Activated CD4-positive, alpha-beta T cell treated with anti-CD3 and anti-CD28 coated beads, Interleukin-2, amount 10 ng/mL, durations not matched to agents 7 days and 5 days (primary cell): ENCODE measurements at places on chromosomes 2 and 18. TPM values are rescaled to one million over a fixed set of nuclear protein-coding genes. Genes with fewer than 3 reads are reported as not detected.

Gene XDH
- 0.17 TPM for total RNA-seq

Gene SPIRE1
- total RNA-seq, result 1.3 TPM

DNA sequence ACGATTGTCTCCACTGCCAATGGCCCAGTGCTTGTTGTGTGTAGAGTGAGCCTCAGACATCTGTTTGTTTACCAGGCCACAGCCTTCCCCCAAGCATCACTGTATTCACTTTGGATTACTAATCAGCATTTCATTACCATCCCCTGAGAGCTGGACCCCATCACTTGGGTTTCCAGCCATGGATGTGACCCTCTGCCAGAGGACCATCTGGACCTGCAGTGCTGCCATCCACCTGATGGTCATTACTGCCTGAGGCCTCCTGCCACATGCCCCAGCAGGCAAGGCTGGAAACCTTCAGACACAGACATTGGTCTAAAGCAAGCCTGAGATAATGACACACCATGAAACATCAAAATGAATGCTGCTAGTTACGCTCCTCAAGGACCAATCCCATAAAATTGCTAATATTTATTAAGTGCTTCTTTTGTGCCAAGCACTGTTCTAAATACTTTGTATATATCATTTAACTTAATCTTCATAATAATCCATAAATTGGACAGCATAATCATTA is 2096.3 kb upstream of the CELF4 start:
- H3K4me3 ChIP-seq, result no peak overlapping the region
- H3K4me1 ChIP-seq, result no peaks in the 10 kb centered on the region
- H3K27ac ChIP-seq, result no peak overlapping the region
- H3K36me3 ChIP-seq, result no peaks in the 10 kb centered on the region
- no peak for DNase-seq

GRCh38 chr2:11839916-11840315 is 93.5 kb downstream of the LPIN1 start:
- DNase-seq, result no peak
- H3K4me3 ChIP-seq, result no peak overlapping the region
- H3K36me3 ChIP-seq, result no peaks in the 10 kb centered on the region
- no peaks in the 10 kb centered on the region for H3K4me1 ChIP-seq
- no peak overlapping the region for H3K27ac ChIP-seq

- no peaks in the 10 kb centered on the region for H3K36me3 ChIP-seq
- H3K4me1 ChIP-seq, result no peaks in the 10 kb centered on the region
- no peak overlapping the region for H3K4me3 ChIP-seq
- DNase-seq, result peak; percentile 33
- H3K27ac ChIP-seq, result no peak overlapping the region
- H3K27me3 ChIP-seq, result no peaks in the 10 kb centered on the region
Measured at GRCh38 chr2:79219383-79219988, 59.9 kb upstream of the REG3A start.

- H3K4me3 ChIP-seq, result no peak overlapping the region
- no peak overlapping the region for H3K27ac ChIP-seq
- no peaks in the 10 kb centered on the region for H3K4me1 ChIP-seq
- no peaks in the 10 kb centered on the region for H3K36me3 ChIP-seq
- H3K27me3 ChIP-seq, result peaks cover 37% of the 10 kb centered on the region
Measured at GRCh38 chr2:95734976-95735890, 143.4 kb downstream of the TRIM43 start.

DNA sequence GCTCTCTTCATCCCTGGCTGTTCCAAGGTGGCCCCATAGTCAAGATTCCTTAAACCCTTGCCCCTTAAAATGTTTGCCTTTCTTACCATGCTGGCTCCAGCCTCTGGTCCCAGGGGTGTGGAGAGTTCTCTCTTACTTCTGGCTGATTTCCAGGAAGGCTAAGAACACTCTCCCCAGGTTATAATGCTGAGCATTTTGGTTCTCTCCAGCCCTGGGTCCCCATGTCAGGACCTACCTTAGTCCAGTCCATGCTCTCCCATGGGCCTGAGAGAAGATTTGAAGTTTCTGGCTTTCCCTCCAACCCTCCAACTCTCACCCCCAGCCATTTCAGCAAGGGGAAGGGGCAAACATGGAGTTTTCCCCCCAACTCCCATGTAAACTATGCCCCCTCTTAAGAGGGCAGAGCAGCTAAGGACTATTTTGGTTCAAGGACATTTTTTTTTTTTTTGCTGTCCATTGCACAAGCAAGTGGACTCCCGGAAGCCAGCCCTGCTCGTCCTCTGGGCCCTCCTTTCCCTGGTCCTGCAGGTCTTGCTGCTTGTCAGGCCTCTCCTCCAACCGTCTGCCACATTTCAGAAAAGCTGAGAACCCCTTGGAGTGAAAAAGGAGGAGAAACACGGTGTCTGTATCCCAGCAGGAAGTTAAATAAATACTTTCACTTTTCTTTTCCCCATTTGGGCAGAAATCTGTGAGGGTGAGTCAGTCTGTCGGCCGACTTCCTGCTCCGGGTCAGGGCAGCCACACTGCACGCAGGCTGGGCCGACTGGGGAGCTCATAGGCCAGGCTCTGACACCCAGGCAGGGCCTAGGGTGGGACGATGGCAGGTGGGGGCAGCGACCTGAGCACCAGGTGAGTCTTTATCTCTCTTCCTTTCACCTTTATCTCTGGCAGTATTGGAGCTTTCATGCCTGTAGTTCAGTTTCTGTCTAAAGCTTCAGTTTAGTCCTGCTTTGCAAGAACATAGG is at the start of gene SP140L:
Gene SP140L, plus strand, starts transcription at position 741 of the 965 bp plus-strand sequence. Its CDS starts 77 bp downstream, at position 818.
- H3K36me3 ChIP-seq, result peaks cover 75% of the 10 kb centered on the region
- peak; percentile 87 for DNase-seq
- peak within 1 kb of the TSS; percentile 87 for H3K4me3 ChIP-seq

DNA sequence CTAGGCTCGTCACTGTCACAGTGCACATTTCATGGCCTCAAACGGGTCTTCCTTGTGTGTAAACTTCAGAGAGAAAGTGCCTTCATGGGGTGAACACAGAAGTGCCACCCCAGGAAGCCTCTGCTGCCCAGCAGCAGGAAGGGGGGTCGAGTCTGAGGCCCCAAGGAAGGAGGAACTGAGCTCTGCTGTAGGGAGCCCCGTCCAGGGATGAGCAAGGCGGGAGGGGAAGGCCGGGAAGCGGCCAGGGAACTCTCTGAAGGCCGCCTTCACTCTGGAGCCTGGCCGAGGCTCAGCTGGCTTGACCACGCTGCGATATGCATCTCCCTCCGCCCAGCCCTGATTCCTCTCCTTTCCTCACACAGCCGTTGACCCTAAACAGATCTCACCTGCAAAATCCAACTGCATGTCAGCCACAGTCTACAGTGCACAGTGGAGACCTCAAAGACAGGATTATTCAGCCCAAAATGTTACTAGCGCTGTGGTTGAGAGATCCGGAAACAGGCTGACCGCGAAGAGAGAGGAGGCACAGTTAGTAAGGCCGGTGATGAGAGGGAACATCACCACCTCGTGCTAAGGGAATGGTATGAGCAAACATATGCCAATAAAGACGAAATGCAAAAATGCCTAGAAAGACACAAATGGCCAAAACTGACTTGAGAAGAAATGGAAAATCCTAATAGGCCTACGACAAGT is 34.2 kb upstream of the CTDP1 start:
- no peak overlapping the region for H3K4me3 ChIP-seq
- no peak for DNase-seq
- H3K27me3 ChIP-seq, result no peaks in the 10 kb centered on the region

Gene CFAP210
- not detected for total RNA-seq

DNA sequence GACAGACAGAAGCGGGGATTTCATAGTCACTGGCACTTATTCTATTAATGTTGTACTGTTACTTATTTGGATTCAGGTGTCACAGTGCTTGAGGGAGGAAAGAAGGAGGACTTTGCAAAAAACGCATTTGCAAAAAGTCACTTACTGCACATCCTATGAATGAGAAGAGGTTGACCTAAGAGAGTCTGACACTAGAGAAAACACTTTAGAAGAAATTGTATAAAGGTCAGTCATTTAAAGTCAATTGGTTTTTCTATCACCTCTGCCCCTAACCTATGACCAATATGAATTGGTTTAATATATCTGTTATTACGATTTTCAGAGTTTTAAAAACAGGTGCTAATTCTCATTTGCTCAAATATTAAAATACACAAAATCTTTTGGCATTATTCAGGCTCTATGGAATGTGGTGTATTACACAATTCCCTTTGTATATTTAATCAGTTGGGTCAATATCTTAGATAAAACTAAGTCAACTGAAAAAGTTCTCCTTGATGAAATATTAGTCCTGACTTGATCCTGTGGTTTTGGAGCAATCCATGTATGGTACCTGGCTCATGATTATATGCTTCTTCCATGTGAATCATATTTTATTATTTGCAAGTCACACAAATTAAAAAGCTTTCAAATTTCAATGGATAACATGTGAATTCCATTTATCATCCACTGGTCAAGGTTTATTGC is 157.4 kb downstream of the CDH2 start:
- H3K36me3 ChIP-seq, result no peaks in the 10 kb centered on the region
- no peak for DNase-seq
- no peaks in the 10 kb centered on the region for H3K4me1 ChIP-seq
- no peak overlapping the region for H3K27ac ChIP-seq
- H3K4me3 ChIP-seq, result no peak overlapping the region
- H3K27me3 ChIP-seq, result no peaks in the 10 kb centered on the region

Gene CRYGD
- total RNA-seq, result not detected
